NCI-H1694 (cell line): ENCODE measurements at places on chromosomes 7 and 10.
A peak's percentile ranks its signal among the peaks of the same experiment; 100 is the strongest.

- DNase-seq = no peak
Measured at GRCh38 chr10:3658766-3659165, 126.2 kb downstream of the KLF6 start.

GRCh38 chr7:73876973-73877372 is 16.0 kb downstream of the TMEM270 start:
- no peak for DNase-seq

DNA sequence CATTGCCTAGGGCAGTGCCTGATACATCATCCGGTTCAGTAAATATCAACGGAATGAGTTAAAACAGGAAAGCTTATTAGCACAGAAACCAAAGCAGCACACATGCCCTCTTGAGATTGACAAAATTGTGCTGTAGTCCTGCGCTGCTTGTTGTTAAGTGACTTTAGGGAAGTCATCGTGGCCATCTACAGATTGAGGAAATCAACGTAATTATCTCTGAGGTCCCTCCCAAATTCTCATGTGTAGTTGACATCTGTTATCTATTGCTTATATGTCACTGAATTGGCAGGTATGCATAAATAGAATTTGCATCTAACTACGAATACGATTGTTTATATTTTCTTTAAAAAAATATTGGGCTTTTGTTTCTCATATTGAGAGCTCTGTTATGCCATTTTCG is 3.5 kb upstream of the GNB2 start:
- DNase-seq = no peak

DNA sequence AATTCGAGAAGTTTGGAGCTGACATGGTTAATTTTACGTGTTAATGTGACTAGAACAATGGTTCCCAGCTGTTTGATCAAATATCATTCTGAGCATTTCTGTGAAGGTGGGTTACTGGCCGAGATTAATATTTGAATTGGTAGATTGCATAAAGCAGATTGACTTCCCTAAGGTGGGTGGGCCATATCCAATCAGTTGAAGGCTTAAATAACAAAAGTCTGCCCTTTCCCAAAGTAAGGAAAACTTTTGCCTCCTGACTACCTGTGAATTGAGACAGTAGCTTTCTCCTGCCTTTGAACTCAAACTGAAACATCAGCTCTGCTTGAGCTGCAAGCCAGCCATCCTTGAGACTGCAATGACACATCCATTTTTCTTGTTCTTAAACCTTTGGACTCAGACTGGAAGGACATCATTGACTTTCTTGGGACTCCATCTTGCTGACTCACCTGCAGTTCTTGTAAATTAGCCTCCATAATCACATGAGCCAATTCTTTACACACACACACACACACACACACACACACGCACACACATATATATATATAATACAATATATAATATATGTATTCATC is 63.1 kb upstream of the LRRTM3 start:
- DNase-seq = no peak

DNA sequence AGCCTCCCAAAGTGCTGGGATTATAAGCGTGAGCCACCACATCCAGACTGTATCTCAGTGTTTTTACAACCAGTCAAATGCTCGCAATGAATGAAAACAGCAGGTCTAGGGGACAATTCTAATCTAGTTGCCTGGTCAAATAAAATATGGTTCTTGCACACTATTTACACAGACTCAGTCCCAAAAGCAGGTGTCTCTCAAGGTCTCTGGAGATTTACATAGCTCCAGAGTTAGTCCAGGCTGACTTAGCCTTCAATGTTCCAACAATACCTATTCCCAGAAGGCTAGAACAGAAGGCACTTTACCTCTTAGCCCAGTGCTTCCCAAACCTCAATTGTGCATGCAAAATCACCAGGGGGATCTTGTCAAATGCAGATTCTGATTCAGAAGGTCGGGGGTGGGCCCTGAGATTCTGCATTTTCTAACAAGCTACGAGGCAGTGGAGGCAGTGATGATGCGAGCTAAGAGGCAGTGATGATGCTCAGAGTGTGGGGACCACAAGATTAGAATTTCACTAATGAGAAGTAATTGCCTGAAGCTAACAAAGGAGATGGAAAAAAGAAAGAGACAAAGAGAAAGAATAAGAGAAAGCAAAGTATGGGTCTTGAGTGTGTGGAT is 6.4 kb downstream of the KIAA1549 start:
- no peak for DNase-seq

- DNase-seq = no peak
Measured at GRCh38 chr10:125023862-125024496, 82.1 kb downstream of the ZRANB1 start.

GRCh38 chr10:86282664-86283465 is 83.7 kb downstream of the GRID1 start:
- DNase-seq = no peak

DNA sequence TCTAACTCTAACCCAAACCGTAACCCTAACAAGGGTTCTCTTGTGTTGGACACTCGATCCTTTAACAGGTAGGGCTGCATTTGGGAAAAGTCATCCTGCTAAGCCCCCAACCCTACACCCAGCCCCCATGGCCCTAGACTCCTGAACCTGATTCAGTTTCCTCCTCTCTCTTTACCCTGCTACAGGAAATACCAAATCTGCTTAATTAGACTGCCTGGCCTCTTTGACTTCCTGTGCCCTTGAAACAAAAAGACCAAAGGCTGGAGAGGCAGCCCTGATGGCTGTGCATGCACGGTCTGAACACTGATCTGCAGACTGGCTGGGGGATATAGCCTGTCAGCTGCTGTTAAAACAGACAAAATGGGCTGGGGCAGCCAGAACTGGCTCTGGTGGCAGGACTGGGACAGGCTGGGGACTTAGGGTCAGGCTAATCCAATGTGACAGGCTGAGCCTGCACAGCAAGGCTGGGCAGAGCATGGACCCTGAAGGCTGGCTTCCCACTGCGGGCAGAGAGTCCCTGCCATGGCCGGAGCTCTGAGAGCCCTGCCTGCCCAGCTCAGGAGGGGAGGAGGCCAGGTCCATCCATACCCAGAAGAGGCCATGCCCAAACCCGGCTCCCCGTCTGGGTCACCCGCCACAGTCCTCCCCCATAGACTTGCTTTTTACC is 51.0 kb upstream of the MSMB start:
- DNase-seq = no peak

DNA sequence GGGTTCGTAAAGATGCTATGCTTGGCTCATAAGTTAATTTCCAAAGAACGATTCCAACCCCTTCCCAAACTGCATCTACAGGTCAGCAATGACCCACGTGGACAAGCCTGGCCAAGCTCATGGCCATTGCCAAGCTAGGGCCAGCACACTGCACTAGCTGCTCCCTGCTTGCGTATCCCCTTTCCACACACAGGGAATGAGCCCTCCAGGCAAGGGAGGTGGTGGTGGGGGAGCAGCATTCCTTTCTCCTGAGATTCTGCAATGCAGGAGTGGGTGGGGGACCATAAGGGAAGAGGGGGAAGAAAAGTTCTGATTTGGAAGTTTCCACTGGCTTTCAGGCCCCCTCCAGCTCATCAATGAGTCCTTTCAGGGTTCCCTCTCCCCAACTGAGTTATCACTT is 56.0 kb downstream of the SH3PXD2A start:
- DNase-seq = no peak

- no peak for DNase-seq
Measured at GRCh38 chr10:116836083-116836482, 13.2 kb upstream of the ENO4 start.

- no peak for DNase-seq
Measured at GRCh38 chr7:117942780-117943179, 69.5 kb upstream of the CTTNBP2 start.

- DNase-seq = no peak
Measured at GRCh38 chr10:78042752-78043104, 9.1 kb downstream of the RPS24 start.

DNA sequence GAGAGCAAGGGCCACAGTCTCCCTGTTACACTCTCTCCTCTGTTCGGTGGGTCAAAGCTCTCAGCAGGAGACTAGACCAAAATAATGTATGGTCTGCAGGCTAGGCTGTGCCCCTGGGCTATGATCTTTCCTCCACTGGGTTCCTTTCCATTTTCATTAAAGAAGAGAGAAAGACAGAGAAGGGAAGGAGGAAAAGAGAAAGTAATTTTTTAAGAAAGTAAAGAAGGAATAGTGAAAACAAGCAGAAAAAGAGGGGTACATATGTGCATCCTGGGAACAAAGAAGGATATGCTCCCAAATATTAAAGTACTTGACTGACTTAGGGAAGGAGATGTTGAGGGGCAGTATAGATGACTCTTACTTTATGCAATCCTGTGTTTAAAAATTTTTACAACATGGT is 33.6 kb upstream of the PIK3AP1 start:
- DNase-seq = no peak

GRCh38 chr10:60413306-60414012 is 23.8 kb upstream of the ANK3 start:
- no peak for DNase-seq

- DNase-seq = no peak
Measured at GRCh38 chr7:116679500-116679899, 7.5 kb downstream of the MET start.

DNA sequence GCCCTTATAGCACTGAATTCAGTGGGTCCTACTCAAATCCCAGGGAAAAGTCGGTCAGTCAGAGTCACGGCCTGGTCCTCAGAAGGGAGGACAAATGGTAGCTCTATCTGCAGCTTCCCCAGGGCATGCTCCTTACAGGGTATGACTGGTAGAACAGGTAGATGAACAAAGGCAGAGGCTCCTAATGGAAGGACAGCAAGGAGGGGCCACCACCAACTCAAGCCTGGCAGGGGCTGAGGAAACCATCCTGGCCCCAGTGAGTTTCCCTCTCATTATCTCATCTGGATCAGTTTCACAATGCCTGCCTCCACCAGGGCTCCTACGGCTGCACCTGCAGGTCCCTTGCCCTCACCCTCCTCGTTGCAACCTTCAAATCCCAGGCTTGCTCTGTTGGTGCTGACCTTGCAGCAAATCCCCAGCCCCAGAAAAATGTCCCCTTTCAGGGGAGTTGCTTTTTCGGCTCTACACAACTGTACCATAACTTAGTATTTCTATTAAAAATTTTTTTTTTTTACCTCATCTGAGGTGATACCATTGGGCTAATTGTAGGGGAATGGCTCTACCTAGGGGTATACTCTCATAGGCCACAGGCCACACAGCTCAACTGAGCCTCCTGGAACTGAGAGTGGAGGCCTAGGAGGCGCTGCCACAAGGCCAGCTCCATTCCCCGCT is 2.4 kb upstream of the MYO1G start:
- DNase-seq = no peak

GRCh38 chr10:65891073-65891981 is 1034.5 kb upstream of the LRRTM3 start:
- no peak for DNase-seq

DNA sequence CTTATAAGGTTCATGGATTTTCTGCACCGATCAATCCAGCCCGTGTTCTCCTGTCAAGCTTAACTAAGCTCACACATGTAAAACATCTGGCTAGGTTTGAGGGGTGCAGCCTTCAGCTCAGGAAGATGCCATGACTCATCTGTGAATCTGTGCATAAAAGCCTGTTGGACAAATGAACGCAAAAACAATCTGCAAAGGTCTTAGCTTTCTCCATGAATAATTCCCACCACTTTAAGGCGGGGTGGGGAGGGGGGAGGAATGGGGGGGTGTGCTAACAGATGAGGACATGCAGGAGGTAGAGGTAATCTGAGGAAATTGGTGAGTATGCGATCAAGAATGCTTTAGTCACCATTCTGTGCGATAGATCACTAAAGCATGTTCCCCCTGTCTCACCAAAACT is 4.8 kb downstream of the DOCK4 start:
- no peak for DNase-seq

GRCh38 chr10:22478555-22479334 is 133.4 kb downstream of the SPAG6 start:
- DNase-seq = no peak

GRCh38 chr10:5888843-5889623 is 660 bp downstream of the ANKRD16 start:
- no peak for DNase-seq

DNA sequence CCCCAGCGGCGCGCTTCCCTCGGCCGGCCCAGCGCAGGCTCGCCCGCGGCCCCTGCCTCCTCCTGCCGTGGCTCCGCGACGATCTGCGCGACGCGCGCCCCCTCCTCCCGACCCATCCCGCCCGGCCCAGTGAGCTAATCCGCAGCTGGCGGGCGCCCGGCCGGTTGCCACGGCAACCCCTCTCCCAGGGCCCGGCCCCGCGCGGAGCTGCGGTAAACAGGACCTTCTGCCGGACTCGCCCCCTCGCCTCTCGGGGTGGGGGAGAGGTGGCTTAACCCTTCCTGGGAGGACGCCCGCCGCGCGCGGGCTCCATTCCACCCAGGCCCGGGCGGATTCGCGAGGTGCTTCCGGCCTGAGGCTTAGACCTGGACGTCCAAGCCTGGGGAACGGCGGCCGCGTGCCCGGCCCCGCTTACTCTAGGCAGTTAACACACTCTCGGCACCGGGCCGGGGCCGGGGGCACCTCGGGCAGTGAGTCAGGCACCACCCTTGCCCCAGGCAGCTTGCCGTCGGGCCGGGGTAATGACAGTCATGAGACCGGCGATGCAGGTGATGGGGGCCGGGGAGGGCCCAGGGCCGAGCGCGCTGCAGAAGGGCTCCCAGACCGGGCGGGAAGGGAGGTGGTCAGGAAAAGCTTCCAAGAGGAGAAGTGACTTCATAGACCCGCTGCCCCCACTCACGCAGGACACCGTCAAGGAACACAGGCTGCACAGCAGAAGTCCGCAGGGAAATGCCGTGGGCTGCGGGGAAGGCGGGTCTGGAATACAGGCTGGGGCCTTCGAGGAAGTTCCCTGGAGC is at the start of gene DENND2A:
DENND2A (minus strand) TSS at position 87 of the 797 bp plus-strand sequence. CDS start 38,416 bp downstream, outside the sequence.
- DNase-seq = no peak

DNA sequence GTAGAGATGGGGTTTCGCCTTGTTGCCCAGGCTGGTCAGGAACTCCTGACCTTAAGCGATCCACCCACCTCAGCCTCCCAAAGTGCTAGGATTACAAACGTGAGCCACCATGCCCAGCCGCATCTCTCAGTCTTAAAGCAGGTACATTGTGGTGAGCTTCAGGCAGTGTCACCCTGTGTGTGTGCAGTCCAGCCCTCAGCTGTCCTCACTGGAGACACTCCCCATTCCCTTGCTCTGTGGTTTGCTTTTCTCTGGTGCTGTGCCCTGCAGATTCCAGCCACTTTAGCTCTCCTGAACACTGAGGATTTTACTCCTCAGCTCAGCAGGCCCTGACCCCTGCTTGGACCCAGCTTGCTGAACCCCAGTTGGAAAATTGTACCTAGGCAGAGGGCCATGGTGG is 6.1 kb downstream of the TRRAP start:
- no peak for DNase-seq

DNA sequence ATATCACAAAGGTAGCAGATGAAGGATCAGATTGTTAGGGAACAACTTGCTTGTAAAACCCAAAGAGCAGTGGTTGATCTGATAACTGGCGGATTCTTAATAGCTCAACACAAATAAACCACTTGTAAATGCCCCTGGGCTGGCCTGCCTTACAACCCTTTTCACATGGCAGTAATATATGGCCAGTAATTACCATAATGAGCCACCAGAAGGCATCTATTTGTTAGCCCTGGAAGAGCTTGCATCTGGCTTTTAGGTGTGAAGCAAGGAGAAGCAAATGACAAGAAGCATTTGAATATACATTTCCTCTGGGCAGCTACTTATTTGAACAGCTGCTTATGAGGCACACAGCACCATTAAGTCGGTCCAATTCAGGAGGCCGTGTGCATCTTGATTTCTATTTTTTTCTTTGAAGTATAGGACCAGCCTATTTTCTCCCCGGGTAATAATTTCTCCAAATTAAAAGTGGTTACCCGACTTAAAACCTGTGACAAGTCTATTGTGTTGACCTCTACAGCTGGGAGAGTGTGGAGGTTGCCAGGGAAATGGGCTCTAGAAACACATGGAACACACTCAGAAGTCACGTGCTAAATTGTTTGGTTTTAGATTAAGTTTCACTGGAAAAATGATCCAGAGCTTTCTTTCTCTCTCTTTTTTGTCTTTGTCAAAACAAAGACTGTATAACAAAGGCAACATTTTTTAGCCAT is 113.4 kb downstream of the SEM1 start:
- peak; percentile 31 for DNase-seq
